Stimulated activated CD4-positive, alpha-beta T cell treated with anti-CD3 and anti-CD28 coated beads, Interleukin-1b, Interleukin-23, amount 100 ng/mL, for 4 hours (primary cell): ENCODE measurements at places on chromosomes 16 and 17.
A peak's percentile ranks its signal among the peaks of the same experiment; 100 is the strongest.

- no peak for DNase-seq
Observed at GRCh38 chr17:73478768-73479424, 165.3 kb downstream of the SDK2 start.

- no peak for DNase-seq
Observed at GRCh38 chr16:11231367-11231970, 24.5 kb downstream of the SOCS1 start.

- DNase-seq = no peak
Observed at GRCh38 chr16:68089067-68089466, 3.9 kb downstream of the NFATC3 start.

GRCh38 chr16:85316321-85316919 is 204.1 kb upstream of the CIBAR2 start:
- peak; percentile 42 for DNase-seq

DNA sequence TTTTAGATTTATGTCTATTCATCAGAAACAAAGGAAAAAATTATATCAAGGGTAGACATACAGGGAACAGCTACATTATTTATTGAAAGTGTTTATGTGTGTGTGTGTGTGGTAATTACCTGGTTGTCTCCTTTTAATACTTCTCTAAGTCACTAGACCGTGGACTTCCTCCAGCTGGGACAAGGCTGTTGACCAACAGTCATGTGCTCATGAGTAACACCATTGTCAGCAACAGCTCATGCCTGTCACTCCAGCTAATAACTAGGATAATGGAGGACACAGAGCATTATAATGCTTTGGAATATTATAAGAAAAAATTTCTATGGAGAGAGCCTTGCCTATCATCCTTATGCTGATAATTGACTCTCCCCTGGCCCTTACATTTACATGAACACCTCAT is 125.3 kb upstream of the SALL1 start:
- no peak for DNase-seq

DNA sequence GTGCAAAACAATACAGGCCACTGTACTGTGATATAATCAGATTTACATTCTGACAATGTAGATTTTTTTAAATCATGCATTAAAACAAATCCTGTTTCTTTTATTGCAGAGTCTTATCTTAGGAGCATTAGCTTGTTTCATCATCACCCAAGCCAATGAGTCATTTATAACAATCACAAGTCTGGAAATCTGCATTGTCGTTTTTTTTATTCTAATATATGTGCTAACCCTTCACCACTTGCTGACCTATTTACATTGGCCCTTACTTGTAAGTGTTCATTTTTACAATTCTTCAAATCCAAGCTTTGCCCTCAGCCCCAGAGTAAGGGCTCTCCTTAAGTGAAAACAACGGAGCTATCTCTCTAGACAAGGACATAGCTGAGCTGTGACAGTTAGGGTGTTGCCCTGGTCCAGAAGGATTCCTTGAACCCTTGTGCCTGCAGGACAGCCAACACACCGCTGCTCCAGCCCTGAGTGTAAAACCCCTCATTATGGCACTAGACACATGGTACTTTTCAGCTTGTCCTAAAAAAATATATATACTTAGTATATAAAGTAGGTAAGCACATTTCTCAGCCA is 3.7 kb downstream of the CMTM1 start:
- DNase-seq = no peak

- no peak for DNase-seq
Observed at GRCh38 chr17:29165800-29166506, 14.2 kb downstream of the MYO18A start.

GRCh38 chr17:65742403-65743307 is 181.2 kb upstream of the AXIN2 start:
- DNase-seq = no peak

GRCh38 chr16:88886845-88887521 is 20.5 kb upstream of the PABPN1L start:
- no peak for DNase-seq

DNA sequence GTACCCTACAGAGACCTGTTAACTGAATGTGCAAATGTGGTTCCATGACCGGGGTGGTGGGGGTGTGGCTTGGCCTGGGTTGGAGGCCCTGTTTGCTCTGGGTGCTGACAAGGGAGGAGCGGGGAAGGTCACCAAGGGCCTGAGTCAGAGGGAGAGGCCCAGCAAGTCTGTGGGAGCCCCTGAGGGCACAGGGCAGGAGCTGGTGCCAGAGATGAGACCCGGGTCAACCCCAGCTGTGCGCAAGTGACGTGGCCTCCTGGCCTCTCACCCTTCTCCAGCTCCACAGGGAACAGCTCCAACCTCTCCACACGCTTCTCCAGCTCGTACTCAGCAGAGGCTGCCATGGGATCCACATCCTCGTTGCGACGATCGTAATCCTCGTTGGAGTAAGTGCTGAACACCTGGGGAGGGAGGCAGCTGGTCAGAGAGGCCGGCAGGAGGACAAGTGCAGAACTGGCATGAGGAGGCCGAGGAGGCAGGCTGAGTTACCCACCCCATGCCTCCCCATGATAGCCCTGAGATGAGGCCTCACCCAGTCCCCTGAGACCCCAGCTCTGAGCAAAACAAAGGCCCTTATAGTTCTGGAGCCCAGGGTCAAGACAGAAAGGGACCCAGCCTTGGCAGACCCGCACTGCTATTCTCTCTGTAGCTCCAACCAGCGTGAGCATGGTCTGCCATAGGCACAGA is 5.5 kb downstream of the PPP1R9B start:
- DNase-seq = no peak
